T-helper 1 cell treated with Interleukin-12 subunit alpha and Interleukin-12 subunit beta and Interleukin-4 antibody, amounts not matched to agents 30 ng/mL and 1 ng/mL, for 36 hours (primary cell): ENCODE measurements at places on chromosomes 13 and 19. TPM values are rescaled to one million over a fixed set of nuclear protein-coding genes. Genes with fewer than 3 reads are reported as not detected.

SIGLEC8 gene
- not detected in 2 replicates for total RNA-seq

LYPD4 gene
- total RNA-seq, result not detected in 2 replicates

ERICH6B gene
- not detected in 2 replicates for total RNA-seq

KLK12 gene
- not detected in 2 replicates for total RNA-seq

BCAM gene
- not detected in 2 replicates for total RNA-seq

B3GNT8 gene
- 1.1 and 1.8 TPM in 2 replicates for total RNA-seq

FPR3 gene
- not detected in 2 replicates for total RNA-seq

RNF113B gene
- not detected in 2 replicates for total RNA-seq

CCDC97 gene
- total RNA-seq, result 62.2 and 65.1 TPM in 2 replicates

STAP2 gene
- total RNA-seq, result 14.8 and 19.1 TPM in 2 replicates

PTGIR gene
- 126 and 135 TPM in 2 replicates for total RNA-seq

ZNF431 gene
- 17.3 and 23.1 TPM in 2 replicates for total RNA-seq

GJB6 gene
- 0.96 and 1.3 TPM in 2 replicates for total RNA-seq

CYSLTR2 gene
- total RNA-seq, result 1.3 and 1.8 TPM in 2 replicates

KCNRG gene
- total RNA-seq, result 0.59 TPM in 1 of 2 replicates, not detected in the other

KLK6 gene
- not detected in 2 replicates for total RNA-seq

LSM7 gene
- 119 and 122 TPM in 2 replicates for total RNA-seq

TARM1 gene
- not detected in 2 replicates for total RNA-seq

KCNJ14 gene
- 1.5 and 1.8 TPM in 2 replicates for total RNA-seq

CYP2A6 gene
- not detected in 2 replicates for total RNA-seq

CYP4F2 gene
- not detected in 2 replicates for total RNA-seq

RAB3A gene
- total RNA-seq, result 3.6 and 4.8 TPM in 2 replicates

CKM gene
- not detected in 2 replicates for total RNA-seq

NXNL1 gene
- total RNA-seq, result not detected in 2 replicates

IGSF23 gene
- not detected in 2 replicates for total RNA-seq

PCDH9 gene
- 0.07 and 0.10 TPM in 2 replicates for total RNA-seq

NTF4 gene
- not detected in 2 replicates for total RNA-seq

AP1M2 gene
- total RNA-seq, result not detected in 2 replicates

IGFL3 gene
- not detected in 2 replicates for total RNA-seq

FFAR2 gene
- total RNA-seq, result not detected in 2 replicates

CLEC11A gene
- 0.80 and 0.93 TPM in 2 replicates for total RNA-seq

ZNF582 gene
- total RNA-seq, result 1.3 and 2.3 TPM in 2 replicates

SBK2 gene
- not detected in 2 replicates for total RNA-seq
